ENCODE measurements at places on chromosomes 2 and 18.

DNA sequence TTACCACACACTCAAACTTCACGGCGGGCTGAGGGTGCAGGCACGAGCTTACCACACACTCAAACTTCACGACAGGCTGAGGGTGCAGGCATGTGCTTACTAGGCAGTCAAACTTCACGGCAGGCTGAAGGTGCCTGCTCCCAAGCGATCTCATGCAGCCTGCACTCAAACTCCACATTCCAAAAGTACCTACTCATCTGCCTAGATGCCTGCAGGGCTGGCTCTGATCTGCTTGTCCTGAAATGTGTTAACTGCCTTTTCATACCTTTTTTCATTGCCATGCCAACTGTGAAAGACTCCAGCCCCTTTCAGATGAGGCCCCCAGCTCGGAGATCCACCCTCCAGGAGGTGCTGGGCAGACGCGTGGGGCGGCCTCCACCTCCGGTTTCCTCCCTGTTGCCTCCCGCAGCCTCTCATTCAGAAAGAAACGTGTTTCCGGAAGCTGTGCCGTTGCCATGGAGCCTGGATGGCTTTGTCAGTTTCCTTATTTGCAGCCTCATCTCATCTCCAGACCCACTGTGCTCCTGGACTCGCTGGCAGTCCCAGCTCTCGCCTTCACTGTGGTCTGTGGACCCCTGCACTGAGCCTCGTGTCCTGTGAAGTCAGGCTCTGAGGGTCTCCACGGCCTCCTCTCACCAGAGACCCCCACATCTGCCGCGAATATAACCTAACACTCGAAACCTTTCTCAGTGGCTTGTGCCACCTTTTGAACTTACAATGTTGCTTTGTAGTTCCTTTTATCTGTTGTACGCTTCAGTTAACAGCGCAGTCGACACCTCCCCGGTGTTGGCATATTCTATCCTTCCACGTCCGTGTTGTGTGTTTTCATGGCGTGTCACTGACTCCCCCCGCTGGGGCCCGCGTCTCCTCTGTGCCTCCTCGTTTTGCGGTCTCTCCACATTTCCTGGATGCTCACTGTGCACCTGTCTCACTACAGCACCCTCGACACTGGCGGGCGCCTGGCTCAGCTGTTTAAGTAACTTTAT lies 106.1 kb upstream of the ALKAL2 start:
- DNase-seq, result peak; percentile 65

DNA sequence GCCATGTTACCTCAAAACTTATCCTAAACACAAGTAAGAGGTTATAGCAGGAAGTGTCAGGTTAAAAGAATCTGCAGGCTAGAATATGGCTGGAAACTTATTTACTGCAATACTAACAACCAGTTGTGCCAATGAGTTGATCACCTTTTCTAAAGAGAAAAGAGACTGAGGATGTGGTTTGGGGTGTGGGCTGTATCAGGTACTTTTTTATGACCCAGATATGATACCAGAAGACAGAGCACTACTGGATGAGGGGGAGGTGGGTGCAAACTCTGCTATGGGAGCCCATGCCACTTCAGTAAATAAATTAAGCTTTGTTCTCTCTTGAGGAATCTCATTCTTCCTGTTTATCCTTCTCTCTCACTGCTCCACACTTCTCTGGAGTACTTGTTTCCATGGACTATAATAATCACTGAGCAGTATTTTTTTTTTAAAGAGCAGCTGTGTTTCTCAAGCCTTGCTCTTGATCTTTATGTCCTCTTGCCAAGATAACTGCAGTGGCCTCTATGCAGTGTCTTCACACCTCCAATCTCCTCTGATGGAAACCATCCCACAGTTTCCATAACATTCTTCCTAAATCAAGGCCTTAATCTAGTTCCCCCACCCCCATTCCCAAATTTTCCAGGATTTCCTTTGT lies 51.2 kb upstream of the NOSTRIN start:
- DNase-seq, result no peak

DNA sequence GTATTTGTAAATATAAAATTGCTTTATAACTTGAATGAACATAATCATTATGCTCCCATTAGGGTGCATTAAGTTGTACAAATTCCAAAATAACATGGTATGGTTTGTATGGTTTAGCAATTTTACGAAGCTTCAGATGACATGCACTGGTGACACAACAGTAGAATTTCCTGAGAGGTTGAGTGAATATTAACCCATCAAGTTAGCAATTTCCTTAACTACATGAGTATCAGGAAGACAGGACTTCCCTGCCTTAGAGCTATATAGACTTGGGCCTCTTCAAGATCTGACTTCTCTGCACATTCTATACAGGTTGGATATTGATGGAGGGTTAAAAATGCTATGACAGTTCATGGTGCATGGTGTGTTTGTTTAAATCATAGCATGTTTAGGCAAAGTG lies 60.2 kb downstream of the ZC3H6 start:
- no peak for DNase-seq

DNA sequence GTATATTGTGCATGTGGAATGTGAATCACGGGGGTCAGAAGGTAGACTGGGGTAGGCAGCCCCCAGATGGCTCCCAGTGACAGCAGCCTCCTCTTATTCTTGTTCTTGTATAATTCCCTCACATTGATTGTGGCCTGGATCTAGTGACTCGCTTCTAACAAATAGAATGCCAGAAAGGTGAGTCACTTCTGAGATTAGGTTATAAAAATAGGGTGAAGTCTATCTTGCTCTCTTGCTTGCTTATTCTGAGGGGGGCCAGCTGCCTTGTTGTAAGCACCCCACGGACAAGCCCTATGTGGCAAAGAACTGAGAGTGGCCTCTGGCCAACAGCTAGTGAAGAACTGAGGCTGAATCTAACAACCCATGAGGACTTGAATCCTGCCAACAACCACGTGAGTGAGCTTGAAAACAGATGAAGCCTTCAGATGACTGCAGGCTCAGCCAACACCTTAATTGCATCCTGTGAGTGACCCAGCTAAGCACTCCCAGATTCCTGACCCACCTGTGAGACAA lies 15.6 kb upstream of the RMND5A start:
- peak; percentile 79 for DNase-seq

DNA sequence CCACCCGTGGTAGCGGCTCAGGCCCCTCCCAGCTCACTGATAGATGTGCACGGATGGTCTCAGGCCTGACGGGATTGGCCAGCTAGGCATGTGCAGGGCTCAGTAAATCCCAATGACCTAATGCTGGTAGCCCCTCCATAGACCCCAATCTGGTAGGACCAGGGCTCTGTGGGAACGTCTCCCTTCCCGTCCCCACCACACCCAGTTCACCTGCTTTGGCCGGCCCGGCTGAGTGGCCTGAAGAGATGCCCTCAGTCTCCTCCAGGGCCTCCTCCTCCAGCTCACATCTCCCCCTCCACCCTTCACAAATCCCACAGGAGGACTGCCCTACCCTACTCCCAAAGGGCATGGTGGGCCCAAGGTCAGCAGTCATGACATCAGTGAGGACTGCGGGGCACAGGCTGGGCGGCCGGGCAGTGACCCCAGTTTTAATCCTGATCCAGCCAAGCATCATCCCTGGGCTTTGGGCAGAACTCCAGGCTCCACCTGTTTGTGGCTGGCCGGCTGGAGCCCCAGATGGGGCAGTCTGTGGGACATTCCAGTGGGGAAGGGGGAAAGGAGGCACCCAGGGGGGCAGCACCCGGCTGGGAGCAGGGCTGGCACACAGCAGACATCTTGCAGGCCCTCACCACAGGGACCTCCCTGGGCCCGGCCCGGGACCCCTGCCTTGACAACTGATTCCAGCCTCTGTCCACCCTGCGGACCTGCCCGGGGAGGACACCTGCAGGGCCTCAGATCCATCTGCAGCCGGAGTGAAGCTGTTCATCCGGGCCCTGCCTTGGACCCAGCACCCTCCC lies 2.3 kb downstream of the KIF1A start:
- no peak for DNase-seq

- DNase-seq, result no peak
Observed at GRCh38 chr2:173934895-173935294, 30.3 kb downstream of the SP3 start.

GRCh38 chr2:240412211-240412861 lies 23.1 kb upstream of the GPC1 start:
- DNase-seq, result no peak

DNA sequence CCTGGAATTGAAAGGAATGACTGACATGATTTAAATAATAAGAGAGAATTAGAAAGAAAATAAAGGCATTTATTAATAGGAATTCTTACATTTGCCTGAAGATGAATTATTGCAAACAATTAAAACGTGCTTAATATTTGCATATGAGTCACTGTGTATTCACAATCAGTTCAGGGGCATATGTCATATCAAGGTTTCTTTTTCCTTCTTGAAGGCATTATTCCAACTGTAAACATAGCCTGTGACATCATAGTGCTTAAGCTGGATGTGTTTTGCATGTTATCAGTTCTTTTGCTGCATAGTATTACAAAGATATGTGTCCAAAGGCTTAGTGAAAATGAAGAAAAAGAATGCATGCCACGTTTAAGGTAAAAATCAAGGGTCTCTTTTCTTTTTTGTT lies 80.8 kb downstream of the MEIS1 start:
- DNase-seq, result no peak

DNA sequence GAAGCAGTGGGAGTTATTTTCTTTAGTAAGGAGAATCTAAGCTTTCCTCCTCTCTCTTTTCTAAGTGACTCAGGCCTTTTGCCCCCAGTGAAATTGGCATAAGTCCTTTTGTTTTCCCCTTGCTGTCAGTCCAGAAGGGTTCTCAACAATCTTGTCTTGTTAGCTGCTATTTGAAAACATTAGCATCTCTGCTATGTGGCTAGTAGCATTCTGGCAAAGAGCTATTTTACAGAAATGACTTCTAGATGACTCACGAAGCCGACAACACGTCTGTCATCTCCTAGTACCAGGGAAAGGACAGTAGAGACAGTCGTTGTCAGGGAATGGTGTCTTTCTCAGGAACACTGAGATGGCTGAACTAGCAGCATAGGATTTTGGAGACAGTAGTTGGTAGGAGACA lies 14.7 kb downstream of the SMARCAL1 start:
- peak; percentile 58 for DNase-seq

GRCh38 chr18:74476140-74476539 lies 19.0 kb upstream of the DIPK1C start:
- no peak for DNase-seq

GRCh38 chr2:118197011-118197675 lies 108.9 kb downstream of the INSIG2 start:
- peak; percentile 2 for DNase-seq

DNA sequence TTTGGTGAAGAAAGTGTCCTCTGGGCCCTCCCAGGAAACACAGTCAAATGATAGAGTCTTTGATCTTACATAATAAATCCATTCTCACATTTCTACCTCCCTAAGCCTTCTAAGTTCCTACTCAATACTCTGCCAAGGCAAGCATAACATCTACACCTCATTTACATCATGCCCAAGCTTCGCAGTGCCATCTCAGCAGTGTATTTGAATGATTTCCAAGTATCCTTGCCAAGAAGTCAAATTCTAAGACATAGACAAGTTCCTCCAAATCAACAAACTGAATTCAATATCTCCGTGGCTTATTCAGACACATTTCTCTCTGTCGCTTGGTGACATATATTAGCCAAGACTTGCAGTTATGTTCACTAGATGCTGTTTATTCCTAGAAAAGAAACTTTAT lies 8.1 kb upstream of the MLPH start:
- DNase-seq, result no peak

DNA sequence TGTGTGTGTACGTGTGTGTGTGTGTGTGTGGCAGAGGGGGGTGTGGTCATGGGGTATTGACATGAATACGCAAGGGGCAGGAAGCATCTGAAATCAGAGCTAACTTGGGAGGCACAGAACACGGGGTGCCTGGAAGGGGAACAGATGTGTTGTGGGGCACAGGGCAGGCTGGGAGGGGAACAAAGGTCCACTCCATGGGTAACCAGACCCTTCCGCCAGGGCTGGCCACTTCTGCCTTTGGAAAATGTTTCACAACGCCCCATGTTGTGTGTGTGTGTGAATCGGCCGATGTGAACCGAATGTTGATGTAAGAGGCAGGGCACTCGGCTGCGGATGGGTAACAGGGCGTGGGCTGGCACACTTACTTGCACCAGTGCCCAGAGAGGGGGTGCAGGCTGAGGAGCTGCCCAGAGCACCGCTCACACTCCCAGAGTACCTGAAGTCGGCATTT lies at the start of gene SLC11A1:
Gene SLC11A1 (plus strand): TSS at position 358 of the 451 bp plus-strand sequence. CDS start 96 bp downstream, outside the sequence.
- DNase-seq, result no peak

DNA sequence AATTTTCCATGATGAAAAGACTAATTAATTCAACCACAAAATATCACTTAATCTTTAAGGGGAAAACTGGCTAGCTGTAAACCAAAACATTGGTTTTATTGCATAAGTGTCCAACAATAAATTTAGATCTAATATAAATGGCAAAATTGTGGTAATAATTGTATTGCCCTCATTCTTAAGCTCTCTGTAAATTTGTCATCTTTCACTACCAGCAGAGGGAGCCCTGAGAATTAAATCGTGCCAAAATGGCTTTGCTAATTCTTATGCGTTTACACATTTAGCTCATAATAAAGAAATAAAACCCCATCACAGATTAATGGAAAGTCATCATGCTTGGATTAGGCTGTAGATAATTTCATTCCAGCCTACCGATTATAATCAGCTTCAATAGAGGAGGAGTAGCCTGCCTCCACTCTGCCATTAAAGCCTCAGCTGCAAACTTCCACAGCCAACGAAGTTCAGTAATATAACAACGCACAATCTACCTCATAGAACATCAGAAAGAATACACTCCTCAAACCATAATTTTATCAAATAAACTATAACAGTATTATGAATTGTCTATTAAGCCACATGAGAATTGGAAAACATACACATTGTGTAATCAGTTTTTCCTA lies 70.0 kb upstream of the ATP5MC3 start:
- peak; percentile 45 for DNase-seq

- DNase-seq, result no peak
Observed at GRCh38 chr2:183348492-183348891, 224.2 kb downstream of the NUP35 start.

- DNase-seq, result no peak
Observed at GRCh38 chr2:219545295-219545942, 1.6 kb downstream of the TMEM198 start.

- DNase-seq, result no peak
Observed at GRCh38 chr2:44689516-44689915, 252.0 kb upstream of the SIX3 start.

DNA sequence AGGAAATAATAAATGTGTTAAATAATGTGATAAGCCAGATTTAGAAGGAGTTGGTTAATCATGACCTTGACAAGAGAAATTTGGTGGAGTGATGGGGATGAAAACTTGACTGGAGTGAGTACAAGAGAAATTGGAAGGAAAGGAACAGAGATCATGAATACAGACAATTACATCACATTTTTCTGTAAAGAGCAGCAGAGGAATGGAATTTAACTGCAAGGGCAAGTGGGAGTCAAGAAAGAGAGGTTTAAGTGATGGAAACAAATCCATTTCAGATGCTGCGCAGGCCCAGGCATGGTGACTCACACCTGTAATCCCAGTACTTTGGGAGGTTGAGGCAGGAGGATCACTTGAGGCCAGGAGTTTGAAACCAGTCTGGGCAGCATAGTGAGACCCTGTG lies 46.7 kb downstream of the ICA1L start:
- DNase-seq, result no peak

- DNase-seq, result no peak
Observed at GRCh38 chr2:109703077-109703476, 88.9 kb downstream of the SOWAHC start.

- no peak for DNase-seq
Observed at GRCh38 chr2:112721819-112722522, 1.2 kb downstream of the NT5DC4 start.

- DNase-seq, result no peak
Observed at GRCh38 chr2:117199511-117199910, 615.0 kb upstream of the DDX18 start.

All from astrocyte of the spinal cord (primary cell).